Natural killer cell treated with Interleukin-12 subunit alpha and Interleukin-12 subunit beta and Interleukin-15 and Interleukin-18, amount 100 ng/mL, for 72 hours (primary cell): ENCODE measurements at places on chromosomes 2 and 18. TPM values are rescaled to one million over a fixed set of nuclear protein-coding genes. Genes with fewer than 3 reads are reported as not detected.

GRCh38 chr18:5662586-5663090 lies 118.8 kb upstream of the EPB41L3 start:
- DNase-seq = no peak

DNA sequence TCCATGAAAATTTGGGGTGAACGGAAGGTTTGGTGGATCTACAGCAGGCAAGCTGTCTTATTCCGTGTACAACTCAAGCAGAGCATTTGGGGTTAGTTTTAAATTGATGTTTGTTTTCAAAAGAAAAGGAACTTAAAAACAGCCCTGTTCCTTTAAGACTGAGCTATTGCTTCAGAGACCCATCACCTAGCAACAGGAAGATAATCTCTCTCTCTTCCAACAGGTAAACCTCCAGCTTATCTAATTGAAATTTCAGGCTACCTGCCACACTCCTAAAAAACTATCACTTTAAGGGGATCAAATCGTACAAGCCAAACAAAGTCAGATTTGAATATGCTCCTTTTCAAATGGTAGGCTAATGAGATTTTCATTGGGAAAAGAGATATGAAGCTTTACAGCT lies 101.8 kb downstream of the RNF152 start:
- no peak for DNase-seq

- DNase-seq = no peak
Observed at GRCh38 chr18:76209597-76209996, 285.4 kb downstream of the ZNF516 start.

- no peak for DNase-seq
Observed at GRCh38 chr18:32346671-32347070, 124.0 kb downstream of the GAREM1 start.

DNA sequence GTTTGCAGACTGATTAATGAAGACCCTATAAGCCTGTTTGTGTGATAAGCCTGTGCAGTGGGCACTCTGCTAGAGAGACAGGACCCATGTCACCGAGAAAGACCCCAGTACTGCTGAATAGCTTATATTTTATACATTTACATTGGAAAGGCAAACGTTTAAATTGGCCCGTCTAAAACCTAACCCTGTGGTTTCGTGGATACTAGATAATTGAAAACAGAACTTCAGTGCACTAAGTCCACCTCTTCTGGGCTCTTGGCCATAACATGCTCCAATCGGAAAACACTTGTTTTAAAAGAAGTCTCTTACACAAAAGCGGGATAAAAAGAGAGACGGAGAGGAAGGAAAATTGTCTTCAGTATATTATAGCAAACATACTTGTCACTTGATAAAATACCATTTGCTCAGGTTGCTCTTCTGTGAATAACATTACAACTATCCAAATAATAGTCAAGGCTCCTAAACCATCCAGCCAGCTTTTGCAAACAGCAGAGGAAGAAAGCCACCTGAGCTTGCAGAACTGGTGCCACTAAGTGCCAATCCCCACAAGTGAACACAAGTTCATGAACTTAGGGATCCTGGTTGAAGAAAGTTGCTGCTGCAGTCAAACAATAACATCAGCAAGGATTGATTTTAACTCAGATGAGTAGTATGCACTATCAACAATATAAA lies 218.4 kb upstream of the FN1 start:
- DNase-seq = no peak

GRCh38 chr2:235824331-235824730 lies 330.5 kb downstream of the AGAP1 start:
- DNase-seq = no peak

DNA sequence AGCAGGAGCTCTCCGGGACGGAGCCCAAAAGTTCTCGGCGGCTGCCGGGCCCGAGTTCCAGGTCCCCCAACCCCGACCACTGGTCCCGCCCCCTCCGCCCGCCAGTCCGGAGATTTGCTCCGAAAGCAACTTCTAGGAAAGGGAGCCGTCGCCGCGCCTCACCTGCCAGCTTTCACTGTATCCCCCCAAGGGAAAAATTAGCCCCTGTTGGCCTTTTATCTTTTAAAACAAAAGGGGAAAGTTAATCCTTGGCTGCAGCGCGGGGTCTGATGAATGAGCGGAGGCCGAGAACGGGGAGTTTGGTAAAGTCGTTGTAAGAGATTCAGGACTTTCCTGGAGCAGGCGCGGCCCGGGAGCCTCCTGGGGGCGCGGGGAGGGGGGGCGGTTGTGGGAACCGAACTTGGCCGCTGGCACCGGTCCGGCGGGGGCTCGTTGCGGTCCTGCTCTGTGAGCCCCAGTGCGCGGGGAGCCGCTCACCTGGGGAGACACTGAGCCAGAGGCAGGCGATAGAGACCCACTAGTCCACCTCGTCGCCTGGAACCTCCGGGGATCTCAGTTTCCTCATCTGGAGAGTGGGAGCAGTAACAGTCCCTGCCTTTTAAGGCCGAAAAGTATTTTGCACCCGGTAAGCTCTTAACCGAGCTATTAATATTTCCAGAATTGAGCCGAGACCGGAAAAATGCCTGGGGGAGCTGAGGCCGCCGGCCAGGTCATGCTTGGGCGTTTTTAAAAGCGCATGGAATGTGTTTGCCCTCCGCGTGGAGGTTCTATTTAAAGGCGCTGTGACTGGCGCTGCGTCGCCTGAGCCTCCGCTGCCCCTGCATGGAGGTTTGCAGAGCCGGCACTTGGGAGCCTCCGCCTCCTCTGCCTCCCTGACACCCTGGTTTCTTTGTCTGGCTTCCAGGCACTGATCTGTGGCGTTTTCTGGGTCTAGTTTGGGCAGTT lies 1.1 kb downstream of the EFHD1 start:
- DNase-seq = no peak

DNA sequence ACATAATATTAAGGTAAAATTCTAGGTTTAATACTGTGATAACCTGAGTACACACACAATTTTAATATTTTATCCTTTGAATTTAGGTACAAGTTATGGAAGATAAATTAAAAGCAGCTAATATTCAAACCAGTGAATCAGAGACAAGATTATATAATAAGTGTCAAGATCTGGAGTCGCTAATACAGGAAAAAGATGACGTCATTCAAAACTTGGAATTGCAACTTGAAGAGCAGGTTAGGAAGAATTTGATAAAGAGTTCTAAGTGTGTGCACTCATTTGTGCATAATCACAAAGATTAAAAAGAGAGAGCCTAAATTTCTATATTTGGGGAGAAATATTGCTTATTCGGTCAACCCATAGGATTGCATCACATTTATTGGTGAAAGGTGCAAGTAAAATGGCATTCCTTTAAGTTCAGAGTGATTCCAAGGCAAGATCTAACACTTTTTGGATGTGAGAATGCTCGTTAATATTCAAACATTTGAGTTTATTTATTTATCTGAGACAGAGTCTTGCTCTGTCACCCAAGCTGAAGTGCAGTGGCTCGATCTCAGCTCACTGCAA lies 16.3 kb upstream of the C1GALT1C1L start:
- DNase-seq = no peak

DNA sequence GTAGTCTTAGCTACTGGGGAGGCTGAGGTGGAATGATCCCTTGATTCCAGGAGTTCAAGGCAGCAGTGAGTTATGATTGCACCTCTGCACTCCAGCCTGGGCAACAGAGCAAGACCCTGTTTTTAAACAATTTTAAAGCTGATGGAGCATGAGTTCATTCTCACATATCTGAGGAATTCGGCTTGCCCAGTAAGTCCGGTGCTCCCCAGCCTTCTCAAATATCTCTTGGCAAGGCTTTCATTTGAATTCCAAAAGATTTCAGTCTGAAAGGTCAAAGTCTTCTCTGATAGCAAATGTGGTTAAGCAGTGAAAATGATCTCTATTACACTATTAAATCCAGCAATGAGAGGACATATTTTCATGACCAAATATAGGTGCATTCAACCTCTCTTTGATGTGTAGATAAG lies 27.9 kb downstream of the PIEZO2 start:
- no peak for DNase-seq

GRCh38 chr2:160429248-160430000 lies 64.2 kb downstream of the RBMS1 start:
- no peak for DNase-seq

- DNase-seq = peak; percentile 71
Observed at GRCh38 chr2:112626604-112627059, 19.1 kb upstream of the SLC20A1 start.

DNA sequence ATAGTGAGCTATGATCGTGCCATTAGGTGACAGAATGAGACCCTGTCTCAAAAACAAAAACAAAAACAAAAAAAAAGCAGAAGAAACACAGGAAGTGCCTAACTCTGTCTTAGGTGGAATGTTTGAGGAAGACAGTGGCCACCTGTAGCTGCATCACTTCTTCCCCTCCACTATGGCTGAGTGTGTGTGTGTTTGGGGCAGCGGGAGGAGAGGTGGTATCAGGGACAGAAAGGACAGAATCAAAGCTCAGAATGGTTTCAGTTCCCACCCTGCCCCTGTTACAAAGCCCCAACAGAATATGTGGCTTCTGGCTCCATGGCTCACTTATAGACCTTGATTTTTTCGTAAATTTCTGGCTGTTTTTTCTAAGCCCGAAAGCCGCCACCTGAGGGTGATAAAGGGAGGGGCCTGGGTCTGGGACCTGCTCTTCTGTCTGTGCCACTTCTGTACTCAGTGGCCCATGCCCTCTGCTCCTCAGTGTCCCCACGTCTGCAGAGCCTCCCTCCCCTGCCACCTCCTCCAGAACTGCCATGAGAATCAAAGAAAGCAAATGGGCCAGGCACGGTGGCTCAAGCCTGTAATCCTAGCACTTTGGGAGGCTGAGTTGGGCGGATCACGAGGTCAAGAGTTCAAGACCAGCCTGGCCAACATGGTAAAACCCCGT lies 27.4 kb downstream of the SERTAD2 start:
- peak; percentile 18 for DNase-seq

- no peak for DNase-seq
Observed at GRCh38 chr2:47016172-47016913, 100.7 kb upstream of the MCFD2 start.

DNA sequence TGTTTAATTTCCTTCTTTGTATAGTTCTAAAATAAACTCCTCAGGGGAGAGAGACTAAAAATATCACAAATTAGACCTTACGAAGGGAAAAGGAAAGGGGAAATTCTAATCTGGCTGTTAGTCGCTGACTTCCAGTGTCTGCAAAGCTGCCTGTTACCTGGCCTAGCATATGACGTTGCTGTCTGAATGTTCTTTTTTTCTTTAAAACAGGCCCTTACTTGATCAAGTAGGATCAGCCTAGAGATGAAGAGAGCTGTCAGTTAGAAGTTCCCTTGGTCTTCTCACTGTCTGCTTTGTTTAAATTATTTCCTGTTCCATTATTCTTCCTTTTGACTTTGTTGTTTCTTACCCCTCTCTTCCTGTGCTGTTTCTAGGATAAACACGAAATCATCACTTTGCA lies 11.2 kb downstream of the NCK2 start:
- DNase-seq = no peak

DNA sequence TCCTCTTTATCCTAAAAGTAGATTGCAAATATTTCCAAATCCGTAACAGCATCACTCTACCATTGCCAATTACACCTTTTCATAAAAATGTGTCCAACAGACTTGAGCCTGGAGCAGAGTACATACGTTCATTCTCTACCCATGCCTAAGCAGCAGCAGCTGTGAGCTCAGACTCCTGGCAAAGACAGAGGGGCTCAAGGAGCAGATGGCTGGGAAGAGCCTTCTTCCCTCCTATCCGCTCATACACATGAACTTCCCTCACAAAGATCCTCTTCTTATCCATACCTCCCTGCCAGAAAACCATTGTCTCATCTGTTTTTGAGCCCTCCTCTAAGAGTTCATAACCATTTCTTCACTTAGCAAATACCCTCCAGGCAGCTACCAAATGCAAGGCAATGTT lies 164.3 kb upstream of the ARL4C start:
- DNase-seq = no peak

GRCh38 chr2:24352664-24353063 lies 7.7 kb downstream of the ITSN2 start:
- DNase-seq = no peak

GRCh38 chr2:26913606-26913998 lies 56.8 kb upstream of the MAPRE3 start:
- DNase-seq = no peak

DNA sequence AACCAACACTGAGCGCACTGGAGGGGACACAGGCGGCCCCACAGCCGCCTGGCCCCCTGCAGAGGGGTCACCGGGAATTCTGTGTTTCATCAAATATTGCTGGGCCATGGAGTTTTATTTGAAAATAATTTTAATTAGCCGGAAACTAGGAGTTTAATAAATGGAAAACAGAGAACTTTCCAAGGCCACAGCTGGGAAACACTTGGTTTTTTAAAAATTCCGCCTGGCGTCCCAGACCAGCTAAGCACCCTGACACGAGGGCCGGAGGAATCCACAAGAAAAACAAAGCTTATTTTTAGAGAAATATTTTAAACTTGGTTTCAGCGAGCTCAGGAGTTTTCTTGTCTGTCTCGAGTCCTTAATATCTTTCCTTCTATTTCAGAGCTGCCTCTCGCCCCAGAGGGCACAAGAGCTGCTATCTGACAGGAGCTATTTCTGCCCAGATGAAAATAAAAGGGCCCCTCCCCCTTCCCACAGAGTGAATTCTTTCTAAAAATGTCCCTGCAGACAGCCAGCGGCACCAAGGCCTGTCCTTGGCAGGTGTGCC lies 8.2 kb downstream of the ZFP36L2 start:
- DNase-seq = no peak

- DNase-seq = no peak
Observed at GRCh38 chr2:118654945-118655344, 192.5 kb downstream of the EN1 start.

DNA sequence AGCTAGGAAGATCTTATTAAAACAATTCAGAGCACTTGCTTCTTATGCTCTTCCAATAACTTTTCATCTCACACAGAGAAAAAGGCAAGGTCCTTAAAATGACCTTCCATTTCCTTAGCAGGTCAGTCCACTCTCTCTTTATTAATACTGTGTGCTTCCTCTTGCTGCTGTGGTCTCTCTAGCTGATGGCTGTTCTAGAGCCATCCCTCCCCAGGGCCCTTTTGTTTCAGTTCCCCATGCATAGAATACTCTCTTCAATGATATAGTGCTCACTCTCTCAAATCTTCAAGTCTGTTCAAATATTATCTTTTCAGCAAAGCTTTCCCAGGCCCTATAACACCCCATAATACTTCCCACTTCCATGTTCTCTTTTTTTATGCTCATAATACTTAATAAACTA lies 469.3 kb downstream of the METTL4 start:
- DNase-seq = no peak

GRCh38 chr2:151063271-151063670 lies 198.4 kb downstream of the RBM43 start:
- DNase-seq = no peak

- no peak for DNase-seq
Observed at GRCh38 chr18:36623091-36623490, 205.7 kb downstream of the TPGS2 start.

- no peak for DNase-seq
Observed at GRCh38 chr18:34039201-34039600, 185.5 kb downstream of the NOL4 start.

SERPINB11 gene
- total RNA-seq = not detected

OTOS gene
- total RNA-seq = not detected

DHRS9 gene
- total RNA-seq = not detected

LRATD1 gene
- not detected for total RNA-seq

CCDC85A gene
- total RNA-seq = not detected

SLC23A3 gene
- 2.4 TPM for total RNA-seq

HOXD12 gene
- not detected for total RNA-seq

LIMS2 gene
- not detected for total RNA-seq

LCT gene
- total RNA-seq = 0.33 TPM

KCNJ3 gene
- not detected for total RNA-seq

ACMSD gene
- total RNA-seq = not detected

GAL3ST2 gene
- total RNA-seq = 2.8 TPM

SLC11A1 gene
- not detected for total RNA-seq

FBXO15 gene
- total RNA-seq = not detected

PRKAG3 gene
- total RNA-seq = not detected

PTMA gene
- total RNA-seq = 1,013 TPM
